Left kidney (tissue), 8 donors: ENCODE measurements at places on chromosomes 7 and 10. TPM values are rescaled to one million over a fixed set of nuclear protein-coding genes. Genes with fewer than 3 reads are reported as not detected.

STOX1 gene
- polyA plus RNA-seq = 9.1 TPM

- no peak for DNase-seq
Measured at GRCh38 chr10:115818012-115818411, 455.0 kb downstream of the GFRA1 start.

DNA sequence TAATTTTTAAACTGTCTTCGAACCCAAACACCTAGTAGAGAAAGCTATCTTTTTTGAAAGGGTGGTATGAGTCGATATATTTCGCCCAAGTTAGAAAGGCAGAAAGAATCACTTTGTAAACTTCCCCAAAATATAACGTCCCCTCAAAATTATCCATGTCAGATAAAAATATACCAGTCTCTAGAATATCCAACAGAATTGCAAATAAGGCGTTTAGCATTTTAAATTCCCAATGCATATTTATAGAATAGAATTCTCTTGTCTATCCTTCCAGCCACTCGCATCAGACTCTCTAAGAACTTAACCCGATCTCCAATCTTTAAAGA is 2.1 kb downstream of the CTBP2 start:
- DNase-seq = no peak

DNA sequence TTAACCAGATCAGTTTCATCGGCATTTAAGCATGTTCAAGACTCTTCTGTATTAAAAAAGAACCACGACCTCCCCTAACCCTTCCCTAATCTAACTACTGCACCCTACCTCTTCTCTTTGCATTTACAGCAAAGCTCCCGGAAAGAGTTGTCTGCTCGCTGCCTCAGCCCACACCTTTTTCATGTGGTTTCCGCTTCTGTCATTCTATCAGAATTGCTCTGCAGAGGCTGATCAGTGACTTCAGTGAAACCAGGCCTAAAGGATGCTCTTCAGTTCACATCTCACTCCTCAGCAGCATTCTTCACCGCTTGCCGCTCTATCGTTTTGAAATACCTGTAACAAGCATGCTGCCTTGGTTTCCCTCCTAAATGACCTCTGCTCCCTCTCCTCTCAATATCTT is 160.9 kb downstream of the SDK1 start:
- no peak for DNase-seq

CNNM2 gene
- 10.1 TPM for polyA plus RNA-seq

- no peak for DNase-seq
Measured at GRCh38 chr10:110409926-110410325, 87.8 kb upstream of the DUSP5 start.

- DNase-seq = no peak
Measured at GRCh38 chr7:139734395-139734794, 43.4 kb downstream of the HIPK2 start.

GOT1 gene
- polyA plus RNA-seq = 85.9 TPM

DNA sequence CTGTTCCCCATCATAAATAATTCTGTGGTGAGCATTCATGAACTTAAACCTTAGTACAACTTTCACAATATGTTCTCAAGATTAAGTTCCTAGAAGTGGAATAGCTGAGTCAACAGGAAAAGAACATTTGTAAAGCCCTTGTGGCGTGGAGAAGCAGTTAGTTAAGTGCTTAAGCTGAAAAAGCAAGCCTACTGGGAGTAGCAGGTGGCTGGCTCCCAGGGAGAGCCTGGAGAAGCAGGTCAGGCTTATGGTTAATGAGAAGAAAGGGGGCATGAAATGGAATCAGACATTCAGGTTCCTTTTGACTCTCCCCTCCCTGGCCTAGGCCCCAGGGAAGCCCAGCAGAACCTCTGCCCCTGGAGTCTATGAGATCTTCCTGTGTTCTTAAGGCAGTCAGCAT is 35.3 kb downstream of the VSTM4 start:
- DNase-seq = no peak

INMT gene
- 1.1 TPM for polyA plus RNA-seq

GRCh38 chr10:63421591-63421990 is 44.2 kb downstream of the JMJD1C start:
- no peak for DNase-seq

DNA sequence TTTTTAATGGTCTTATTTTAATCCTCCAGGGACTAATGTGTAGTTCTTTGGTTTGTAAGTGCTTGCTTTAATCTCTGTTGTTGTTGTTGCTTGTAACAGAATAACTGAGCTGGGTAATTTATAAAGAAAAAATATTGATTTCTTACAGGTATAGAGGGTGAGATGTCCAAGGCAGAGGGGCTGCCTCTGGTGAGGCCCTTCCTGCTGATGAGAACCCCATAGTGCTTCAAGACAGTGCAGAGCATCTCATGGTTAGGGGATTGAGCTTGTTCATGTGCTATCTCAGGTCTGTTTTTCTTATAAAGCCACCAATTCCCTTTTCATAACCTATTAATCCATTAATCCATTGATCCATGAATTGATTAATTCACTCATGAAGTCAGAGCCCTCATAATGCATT is 516.3 kb upstream of the KCND2 start:
- DNase-seq = no peak

DNA sequence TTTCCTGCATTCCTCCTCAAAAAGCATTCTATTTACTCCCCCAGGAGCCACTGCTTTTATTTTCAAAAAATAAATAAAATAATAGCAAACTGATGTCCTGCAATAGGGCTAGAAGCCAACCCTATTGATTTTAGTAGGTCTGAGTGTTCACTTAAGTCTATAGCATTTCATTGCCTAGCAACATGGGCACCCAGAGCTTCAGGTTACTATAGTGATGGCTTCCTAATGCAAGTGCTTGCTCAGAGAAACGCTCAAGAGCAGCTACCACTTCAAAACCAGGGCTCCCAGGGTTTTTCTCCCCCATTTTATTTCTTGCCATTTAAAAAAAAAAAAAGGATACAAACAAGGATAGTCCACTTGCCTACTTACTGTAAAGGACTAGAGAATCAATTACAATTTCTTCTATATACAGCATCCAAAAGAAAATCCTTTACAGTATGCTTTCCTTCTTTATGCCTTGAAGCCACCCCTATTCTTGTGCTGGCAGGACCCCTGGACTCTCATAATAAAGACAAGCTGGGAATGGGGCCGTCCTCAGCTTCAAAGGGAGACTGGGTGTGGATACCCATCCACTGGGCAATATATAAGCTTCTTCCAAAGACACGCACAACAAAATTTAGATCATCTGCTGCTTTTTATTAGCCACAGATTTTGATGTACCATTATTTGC is 133.3 kb downstream of the VPS41 start:
- DNase-seq = no peak

EGR2 gene
- 4.7 TPM for polyA plus RNA-seq
